NCI-H524 (cell line): ENCODE measurements at places on chromosomes 1 and 21.

GRCh38 chr1:167564612-167565270, 11.2 kb upstream of the CREG1 start:
- DNase-seq, result no peak

- no peak for DNase-seq
Measured at GRCh38 chr1:3423896-3424611, 30.4 kb upstream of the ARHGEF16 start.

DNA sequence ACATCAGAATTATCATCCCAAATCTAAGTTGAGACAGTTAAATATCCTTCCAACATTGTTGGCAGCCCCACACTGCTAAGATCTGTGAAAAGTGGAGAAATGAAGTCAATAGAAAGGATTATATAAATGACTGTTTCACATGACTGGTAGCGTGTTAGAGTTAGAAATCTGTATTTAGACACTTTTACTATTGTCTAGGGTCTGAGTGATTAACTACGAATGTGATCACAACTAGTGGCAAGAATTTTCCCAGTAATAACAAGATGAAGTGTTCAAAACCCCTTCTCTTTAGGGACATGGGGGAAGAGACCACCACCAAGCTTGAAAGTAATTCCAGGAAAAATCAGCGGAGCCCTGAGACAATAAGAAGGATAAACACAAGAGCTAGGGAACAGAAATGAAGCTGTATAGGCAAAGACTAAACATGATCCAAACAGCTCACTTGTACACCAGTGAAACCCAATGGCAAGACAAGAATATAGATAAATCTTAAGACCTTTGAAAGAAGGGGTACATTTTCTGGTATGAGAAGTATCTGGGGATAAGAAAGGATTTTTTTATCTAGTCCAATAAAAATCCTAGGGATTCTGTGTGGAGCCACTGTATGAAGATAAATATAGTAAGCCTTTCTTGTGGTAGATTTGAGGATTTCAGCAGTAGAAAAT, 646.6 kb upstream of the USP24 start:
- DNase-seq, result no peak

- no peak for DNase-seq
Measured at GRCh38 chr1:42319128-42319851, 15.7 kb downstream of the FOXJ3 start.

- DNase-seq, result no peak
Measured at GRCh38 chr21:26136671-26137070, 33.9 kb downstream of the APP start.

DNA sequence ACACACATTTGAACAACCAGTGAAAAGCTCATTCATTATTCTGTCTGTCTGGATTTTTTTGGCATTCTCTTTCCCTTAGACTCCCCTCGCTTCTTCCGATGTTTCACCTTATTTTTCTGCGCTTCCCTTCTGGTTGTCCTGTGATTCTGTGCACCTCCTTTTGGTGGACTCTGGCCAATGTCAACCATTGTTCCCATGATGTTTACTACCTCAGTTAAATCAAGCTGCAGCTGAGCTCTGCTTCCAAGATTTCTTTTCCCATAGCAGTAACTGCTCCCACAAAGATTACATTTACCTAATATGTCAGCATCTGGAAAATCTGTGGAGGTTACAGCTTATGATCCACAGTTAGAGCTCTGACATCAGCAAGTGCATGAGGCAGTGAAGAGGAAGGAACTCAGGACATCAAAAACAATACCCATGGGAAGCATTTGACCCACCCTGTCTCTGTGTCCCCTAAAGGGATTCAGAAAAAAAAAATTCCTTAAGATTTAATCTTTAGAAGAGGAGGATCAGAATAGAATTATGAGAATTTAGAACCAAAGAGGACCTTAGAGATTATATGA, 69.9 kb upstream of the ADAMTS5 start:
- DNase-seq, result peak; percentile 26
